ENCODE measurements at places on chromosomes 4 and X. TPM values are rescaled to one million over a fixed set of nuclear protein-coding genes. Genes with fewer than 3 reads are reported as not detected.

Gene SMIM43
- not detected for total RNA-seq

Gene CYBB
- 2.3 TPM for total RNA-seq

GRCh38 chr4:68361146-68361589 is 11.3 kb upstream of the YTHDC1 start:
- no peak for DNase-seq
- peaks cover 28% of the 10 kb centered on the region for H3K27me3 ChIP-seq
- no peaks in the 10 kb centered on the region for H3K36me3 ChIP-seq
- no peak overlapping the region for H3K4me3 ChIP-seq
- H3K4me1 ChIP-seq: peaks cover 6% of the 10 kb centered on the region

- H3K4me1 ChIP-seq: peaks cover 2% of the 10 kb centered on the region
- H3K36me3 ChIP-seq: no peaks in the 10 kb centered on the region
- no peak overlapping the region for H3K4me3 ChIP-seq
- H3K27ac ChIP-seq: no peak overlapping the region
- DNase-seq: no peak
- H3K27me3 ChIP-seq: peaks cover 25% of the 10 kb centered on the region
These were observed 48.6 kb downstream of the DCLK2 start for GRCh38 chr4:150126864-150127203.

- H3K4me1 ChIP-seq: no peaks in the 10 kb centered on the region
- no peak overlapping the region for H3K27ac ChIP-seq
- DNase-seq: no peak
- no peak overlapping the region for H3K4me3 ChIP-seq
These were observed 101.9 kb upstream of the SLC7A11 start for GRCh38 chr4:138344054-138344453.

DNA sequence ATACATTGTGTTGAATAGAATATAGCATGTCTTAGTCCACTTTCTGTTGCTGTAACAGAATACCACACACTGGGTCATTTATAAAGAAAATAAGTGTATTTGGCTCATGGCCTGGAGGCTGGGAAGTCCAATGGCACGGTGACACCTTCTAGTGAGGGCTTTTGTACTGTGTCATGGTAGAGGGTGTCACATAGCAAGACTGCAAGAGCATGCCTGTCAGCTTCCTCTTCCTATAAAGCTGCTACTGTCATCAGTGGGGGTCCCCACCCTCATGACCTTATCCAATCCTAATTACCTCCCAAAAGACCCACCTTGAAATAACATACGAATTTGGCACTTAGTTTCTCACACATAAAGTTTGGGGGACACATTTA is 193.2 kb downstream of the PTTG2 start:
- H3K4me3 ChIP-seq: no peak overlapping the region
- peaks cover 24% of the 10 kb centered on the region for H3K4me1 ChIP-seq
- no peak overlapping the region for H3K27ac ChIP-seq

DNA sequence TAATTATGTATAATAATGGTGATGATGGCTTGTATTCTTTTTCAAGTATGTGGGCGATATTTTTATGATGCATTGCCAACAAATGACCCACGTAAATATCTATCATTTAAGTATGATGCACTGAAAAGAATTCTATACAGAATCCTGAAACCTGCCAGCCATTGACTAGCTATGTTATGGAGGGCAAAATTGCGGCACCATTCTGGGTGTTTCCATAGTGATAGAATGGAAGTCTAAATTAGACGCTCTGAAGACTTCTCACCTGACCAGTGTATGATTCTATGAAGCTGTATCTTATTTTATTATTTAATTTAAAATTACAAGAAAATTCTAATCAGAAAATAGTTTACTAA is 677 bp upstream of the CENPC start:
- peak overlapping the region; percentile 100 for H3K27ac ChIP-seq
- no peak for DNase-seq
- no peaks in the 10 kb centered on the region for H3K27me3 ChIP-seq
- H3K4me1 ChIP-seq: peaks cover 25% of the 10 kb centered on the region

DNA sequence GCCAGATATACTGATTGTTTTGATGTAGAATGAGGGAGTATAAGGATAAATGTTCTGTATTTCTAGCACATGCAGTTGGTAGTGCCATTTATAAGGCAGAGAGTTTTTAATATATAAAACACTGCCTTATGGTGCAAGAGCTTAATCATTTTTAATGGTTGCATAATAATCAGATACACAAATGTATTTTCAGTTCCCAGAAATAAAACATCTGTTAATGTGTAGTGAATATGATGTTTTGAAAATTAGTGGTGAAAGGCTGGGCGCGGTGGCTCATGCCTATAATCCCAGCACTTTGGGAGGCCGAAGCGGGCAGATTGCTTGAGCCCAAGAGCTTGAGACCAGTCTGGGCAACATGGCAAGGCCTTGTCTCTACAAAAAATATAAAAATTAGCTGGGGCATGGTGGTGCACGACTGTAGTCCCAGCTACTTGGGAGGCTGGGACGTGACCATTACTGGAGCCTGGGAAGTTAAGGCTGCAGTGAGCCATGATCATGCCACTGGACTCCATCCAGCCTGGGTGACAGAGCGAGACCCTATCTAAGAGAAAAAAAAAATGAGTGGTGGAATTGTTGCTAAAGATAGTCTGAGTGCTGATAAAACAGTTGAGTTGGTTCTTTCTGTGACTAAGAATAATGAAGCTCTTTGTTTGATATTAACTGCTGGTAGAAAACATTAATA is 29.3 kb downstream of the CLCN3 start:
- peak overlapping the region; percentile 9 for H3K27ac ChIP-seq
- H3K27me3 ChIP-seq: no peaks in the 10 kb centered on the region
- no peak overlapping the region for H3K4me3 ChIP-seq

DNA sequence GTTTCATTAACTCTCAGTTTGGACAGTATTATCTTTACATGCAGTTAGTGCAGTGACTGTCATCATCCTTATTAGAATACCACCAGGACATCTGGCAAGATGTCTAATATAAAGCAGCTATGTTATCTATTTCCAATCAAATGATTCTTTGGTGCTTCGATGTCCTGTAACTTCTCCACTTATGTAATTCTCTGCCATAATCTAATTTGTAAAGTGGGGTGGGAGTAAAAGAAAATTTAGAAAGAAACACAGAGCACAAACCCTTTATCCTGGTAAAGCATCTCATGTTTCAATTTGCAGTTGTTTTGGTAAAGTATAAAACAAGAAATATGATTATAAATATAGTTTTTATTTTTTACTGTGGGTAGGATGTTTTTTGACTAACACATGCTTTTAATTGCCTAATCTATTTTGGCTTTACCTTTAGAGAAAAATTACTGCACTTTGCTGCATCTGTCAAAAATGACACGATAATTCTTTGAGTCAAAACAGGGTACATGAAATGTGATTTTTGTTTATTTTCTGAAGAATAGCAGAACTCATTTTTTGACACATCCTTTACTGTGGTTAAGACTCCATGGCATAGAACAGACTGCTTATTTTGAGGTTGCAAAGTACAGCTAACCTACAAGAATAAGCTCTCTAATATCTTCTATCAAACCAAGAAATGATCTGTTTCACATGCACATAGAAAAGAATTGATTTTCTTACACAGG is 382.9 kb downstream of the RPA4 start:
- H3K4me1 ChIP-seq: no peaks in the 10 kb centered on the region
- H3K27me3 ChIP-seq: no peaks in the 10 kb centered on the region
- H3K4me3 ChIP-seq: no peak overlapping the region
- DNase-seq: no peak
- H3K36me3 ChIP-seq: no peaks in the 10 kb centered on the region
- H3K27ac ChIP-seq: no peak overlapping the region

Measured in T-helper 17 cell (primary cell).